ENCODE measurements at places on chromosomes 5 and 9. TPM values are rescaled to one million over a fixed set of nuclear protein-coding genes. Genes with fewer than 3 reads are reported as not detected.

Gene SLC22A4
- total RNA-seq, result 0.14 TPM

Gene ZNF608
- not detected for total RNA-seq

Gene DOCK2
- total RNA-seq, result 275 TPM

Gene ABL1
- 36.2 TPM for total RNA-seq

Gene ANKRD34B
- not detected for total RNA-seq

Gene GRIN3A
- total RNA-seq, result not detected

Gene QRFP
- not detected for total RNA-seq

Gene GPR21
- 1.2 TPM for total RNA-seq

DNA sequence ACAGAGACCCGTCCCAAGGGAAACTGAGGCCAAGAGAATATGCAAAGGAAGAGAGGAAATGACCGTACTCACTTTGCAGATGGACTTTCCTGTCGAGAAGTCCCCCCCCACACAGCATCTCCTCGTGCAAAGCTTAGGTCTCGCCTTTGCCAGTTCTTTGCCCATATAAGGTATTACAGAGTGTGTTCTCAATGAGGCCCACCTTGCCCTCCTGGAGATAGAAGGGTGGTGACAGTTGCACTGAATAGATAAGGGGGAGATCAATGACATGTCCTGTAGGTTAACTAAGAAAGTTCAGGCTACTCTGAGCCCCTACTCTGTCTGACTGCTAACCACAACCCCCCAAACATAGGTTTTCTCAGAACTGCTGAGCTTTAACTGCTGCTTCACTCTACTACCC, 68.2 kb upstream of the SPTLC1 start:
- H3K4me3 ChIP-seq, result no peak overlapping the region
- H3K27ac ChIP-seq, result no peak overlapping the region
- H3K27me3 ChIP-seq, result peaks cover 2% of the 10 kb centered on the region
- H3K4me1 ChIP-seq, result no peaks in the 10 kb centered on the region
- no peaks in the 10 kb centered on the region for H3K36me3 ChIP-seq

DNA sequence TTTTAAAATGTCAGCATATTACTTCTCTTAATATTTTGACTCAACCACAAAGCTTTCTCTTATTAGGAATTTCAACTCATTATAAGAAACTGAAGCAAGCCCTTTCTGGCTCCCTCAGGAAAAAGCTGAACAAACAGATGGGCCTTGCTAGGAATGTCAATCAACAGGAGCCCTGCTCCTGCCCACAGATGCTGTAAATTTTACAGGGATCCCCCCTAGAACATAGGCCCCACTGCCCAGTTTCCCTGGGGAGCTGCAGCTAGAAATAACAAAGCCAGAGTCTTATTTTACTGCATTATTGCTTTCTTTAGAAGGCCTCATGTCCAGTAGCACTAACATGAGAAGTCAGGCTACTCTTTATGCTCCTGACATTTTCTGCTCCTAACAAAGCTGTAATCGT, 103.8 kb downstream of the PCSK1 start:
- no peak for DNase-seq
- H3K27me3 ChIP-seq, result peaks cover 21% of the 10 kb centered on the region
- no peaks in the 10 kb centered on the region for H3K36me3 ChIP-seq
- H3K27ac ChIP-seq, result no peak overlapping the region
- H3K4me1 ChIP-seq, result no peaks in the 10 kb centered on the region

DNA sequence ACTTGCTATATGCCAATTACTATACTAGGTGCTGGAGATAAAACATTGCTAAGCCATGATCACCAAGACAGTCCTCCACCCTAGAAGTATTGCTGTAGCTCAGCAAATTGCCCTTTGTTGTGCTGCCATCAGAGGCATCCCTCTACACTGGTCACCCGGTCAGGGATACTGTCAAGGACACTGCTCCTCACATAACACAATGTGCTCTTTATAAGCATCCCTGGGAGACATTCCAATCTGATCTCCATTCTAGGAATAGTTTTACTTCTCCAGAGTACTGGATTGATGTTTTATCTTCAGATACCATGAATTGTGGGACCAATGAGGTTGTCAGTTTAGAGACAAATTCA, 10.4 kb upstream of the DNAJA1 start:
- no peaks in the 10 kb centered on the region for H3K27me3 ChIP-seq
- DNase-seq, result no peak
- no peak overlapping the region for H3K4me3 ChIP-seq
- no peaks in the 10 kb centered on the region for H3K4me1 ChIP-seq
- H3K27ac ChIP-seq, result no peak overlapping the region

DNA sequence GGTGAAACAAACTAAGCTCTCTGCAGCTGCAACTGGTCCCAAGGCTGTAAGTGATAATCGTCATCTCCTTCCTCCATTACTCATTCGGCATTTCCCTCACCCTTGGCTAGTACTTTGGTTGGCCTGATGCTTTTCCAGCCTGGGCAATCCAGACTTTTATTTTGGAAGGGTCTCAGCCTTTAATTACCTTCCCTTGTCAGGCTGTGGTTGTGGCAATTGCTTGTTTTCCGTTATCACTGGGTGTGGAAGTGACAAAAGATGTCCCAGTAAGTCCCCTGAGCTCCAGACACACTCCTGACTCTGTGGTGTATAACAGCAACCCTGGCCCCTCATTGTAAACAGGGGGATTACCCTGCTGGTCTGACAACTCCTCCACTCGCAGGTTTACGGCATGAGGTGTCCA, 6.3 kb upstream of the FAF2 start:
- H3K27me3 ChIP-seq, result peaks cover 10% of the 10 kb centered on the region
- no peak overlapping the region for H3K27ac ChIP-seq
- no peak for DNase-seq

DNA sequence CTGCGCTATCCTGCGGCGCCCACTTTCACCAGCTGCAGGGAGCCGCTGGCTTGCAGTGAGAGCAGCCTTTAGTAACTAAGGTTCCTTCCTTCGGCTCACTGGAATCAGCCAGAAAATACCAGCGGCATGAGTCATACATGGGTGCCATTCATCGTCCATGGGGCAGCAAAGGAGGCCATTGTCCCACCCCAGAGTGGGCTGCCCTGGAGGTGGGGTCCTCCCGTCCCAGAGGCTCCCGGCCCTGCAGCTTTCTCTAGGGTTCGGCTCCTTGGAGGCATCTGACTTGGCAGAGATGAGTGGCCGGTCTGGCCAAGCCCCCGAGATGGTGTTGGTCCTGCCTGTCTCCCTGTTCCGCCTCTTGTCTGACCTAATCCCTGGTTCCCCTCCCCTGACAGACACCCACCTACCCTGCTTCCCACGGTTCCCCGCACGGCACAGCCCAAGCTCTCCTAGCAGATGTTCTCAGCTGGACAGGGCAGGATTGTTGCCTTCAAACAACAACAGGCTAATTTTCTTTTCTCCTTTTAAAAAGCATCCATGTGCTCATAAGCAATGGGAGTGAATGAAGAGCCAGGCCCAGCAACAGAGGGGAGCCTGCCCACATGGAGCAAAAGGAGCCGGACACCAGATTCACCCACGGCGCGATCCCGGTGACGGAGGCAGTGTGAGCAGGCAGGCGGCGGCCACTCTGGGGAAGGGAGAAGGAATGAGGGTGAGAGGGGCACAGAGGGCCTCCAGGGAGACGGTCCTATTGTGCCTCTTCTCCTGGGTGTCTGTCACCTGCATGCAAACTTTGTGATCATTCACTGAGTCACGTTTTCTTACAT, 97.0 kb upstream of the COL5A1 start:
- DNase-seq, result no peak
- H3K4me1 ChIP-seq, result no peaks in the 10 kb centered on the region
- no peaks in the 10 kb centered on the region for H3K36me3 ChIP-seq
- peaks cover 3% of the 10 kb centered on the region for H3K27me3 ChIP-seq
- H3K27ac ChIP-seq, result no peak overlapping the region

- H3K27me3 ChIP-seq, result no peaks in the 10 kb centered on the region
- DNase-seq, result no peak
- peaks cover 36% of the 10 kb centered on the region for H3K36me3 ChIP-seq
- no peak overlapping the region for H3K4me3 ChIP-seq
- no peak overlapping the region for H3K27ac ChIP-seq
- peaks cover 51% of the 10 kb centered on the region for H3K4me1 ChIP-seq
Observed at GRCh38 chr9:127773272-127773671, 5.2 kb downstream of the SH2D3C start.

DNA sequence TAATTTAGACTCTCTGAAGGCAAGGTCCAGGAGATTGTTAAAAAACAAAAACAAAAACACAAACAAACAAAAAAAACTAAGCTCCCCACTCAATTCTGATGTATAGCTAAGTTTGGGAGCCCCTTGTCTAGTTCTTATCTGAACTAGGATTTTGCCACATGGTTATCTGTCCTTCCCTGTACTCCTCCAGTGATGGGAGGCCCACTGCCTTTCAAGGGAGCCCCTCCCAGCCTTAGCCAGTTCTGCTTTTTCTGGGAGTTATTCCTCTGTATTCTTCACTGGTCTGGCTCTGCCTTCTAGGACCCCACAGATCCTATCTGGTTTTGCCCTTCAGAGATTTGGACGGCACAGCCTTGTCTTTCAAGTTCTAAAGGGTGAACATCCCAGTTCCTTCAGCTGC, 2.1 kb upstream of the ALDH1B1 start:
- H3K4me3 ChIP-seq, result no peak overlapping the region
- peaks cover 9% of the 10 kb centered on the region for H3K27me3 ChIP-seq
- peaks cover 3% of the 10 kb centered on the region for H3K36me3 ChIP-seq
- DNase-seq, result no peak
- peaks cover 13% of the 10 kb centered on the region for H3K4me1 ChIP-seq

DNA sequence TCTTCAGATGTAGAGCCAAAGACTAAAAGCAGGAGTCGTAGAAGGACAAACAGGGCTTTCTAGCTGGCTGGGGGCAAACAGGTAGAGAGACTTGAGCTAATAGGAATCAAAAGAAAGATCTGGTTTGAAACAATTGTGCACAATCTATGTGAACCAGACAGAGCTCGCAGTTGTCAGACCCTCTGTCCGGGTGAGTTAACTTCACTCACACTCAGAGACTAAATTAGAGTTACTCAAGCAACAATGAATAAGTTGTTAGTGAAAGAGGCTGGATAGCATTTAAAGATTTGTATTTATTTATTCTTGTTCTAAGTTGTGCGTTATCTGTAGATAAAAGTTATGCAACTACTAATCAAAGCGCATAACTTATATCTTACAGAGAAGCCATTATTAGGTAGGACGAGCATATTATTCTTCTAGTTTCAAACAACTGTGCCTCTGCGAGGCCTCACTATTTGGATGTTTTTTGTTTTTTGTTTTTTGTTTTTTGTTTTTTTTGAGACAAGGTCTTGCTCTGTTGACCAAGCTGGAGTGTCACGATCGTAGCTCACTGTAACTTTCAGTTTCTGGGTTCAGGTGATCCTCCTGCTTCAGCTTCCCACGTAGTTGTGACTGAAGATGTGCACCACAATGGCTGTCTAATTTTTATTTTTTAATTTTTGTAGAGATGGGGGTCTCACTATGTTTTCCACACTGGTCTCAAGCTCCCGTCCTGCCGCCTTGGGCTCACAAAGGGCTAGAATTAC, 13.2 kb upstream of the LNPEP start:
- no peak overlapping the region for H3K27ac ChIP-seq
- no peaks in the 10 kb centered on the region for H3K27me3 ChIP-seq
- no peak for DNase-seq
- peaks cover 28% of the 10 kb centered on the region for H3K36me3 ChIP-seq
- peaks cover 36% of the 10 kb centered on the region for H3K4me1 ChIP-seq
- no peak overlapping the region for H3K4me3 ChIP-seq

DNA sequence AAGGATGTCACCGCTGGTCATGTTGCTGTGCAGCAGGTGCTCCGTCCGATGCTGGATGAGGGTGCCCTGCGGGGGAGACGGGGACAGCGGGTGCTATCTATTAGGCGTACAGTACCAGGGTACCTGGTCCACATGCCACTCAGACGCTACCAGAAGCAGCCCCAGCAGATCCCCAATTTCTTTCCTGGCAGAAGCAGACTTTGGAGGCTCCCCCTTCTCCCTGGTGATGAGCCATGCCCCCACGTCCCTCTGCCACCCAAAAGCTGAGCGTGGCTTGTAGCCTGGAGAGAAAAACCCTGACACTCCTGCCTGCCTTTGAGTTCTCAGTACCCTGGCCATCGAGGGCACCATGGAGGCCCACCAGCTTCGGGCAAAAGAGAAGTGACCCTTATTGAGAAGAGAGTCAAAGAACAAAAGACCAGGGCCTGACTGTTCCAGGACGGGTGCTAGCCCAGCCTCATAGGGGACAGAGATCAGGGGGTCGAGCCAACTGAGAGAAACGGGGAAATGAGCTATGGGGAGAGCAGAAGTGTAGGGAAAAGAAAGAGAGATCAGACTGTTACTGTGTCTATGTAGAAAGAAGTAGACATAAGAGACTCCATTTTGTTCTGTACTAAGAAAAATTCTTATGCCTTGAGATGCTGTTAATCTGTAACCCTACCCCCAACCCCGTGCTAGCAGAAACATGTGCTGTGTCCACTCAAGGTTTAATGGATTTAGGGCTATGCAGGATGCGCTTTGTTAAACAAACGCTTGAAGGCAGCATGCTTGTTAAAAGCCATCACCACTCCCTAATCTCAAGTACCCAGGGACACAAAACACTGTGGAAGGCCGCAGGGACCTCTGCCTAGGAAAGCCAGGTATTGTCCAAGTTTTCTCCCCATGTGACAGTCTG, 62.0 kb upstream of the ZNF354B start:
- H3K4me1 ChIP-seq, result peaks cover 1% of the 10 kb centered on the region
- no peaks in the 10 kb centered on the region for H3K36me3 ChIP-seq
- no peak for DNase-seq
- H3K4me3 ChIP-seq, result no peak overlapping the region
- H3K27me3 ChIP-seq, result no peaks in the 10 kb centered on the region

DNA sequence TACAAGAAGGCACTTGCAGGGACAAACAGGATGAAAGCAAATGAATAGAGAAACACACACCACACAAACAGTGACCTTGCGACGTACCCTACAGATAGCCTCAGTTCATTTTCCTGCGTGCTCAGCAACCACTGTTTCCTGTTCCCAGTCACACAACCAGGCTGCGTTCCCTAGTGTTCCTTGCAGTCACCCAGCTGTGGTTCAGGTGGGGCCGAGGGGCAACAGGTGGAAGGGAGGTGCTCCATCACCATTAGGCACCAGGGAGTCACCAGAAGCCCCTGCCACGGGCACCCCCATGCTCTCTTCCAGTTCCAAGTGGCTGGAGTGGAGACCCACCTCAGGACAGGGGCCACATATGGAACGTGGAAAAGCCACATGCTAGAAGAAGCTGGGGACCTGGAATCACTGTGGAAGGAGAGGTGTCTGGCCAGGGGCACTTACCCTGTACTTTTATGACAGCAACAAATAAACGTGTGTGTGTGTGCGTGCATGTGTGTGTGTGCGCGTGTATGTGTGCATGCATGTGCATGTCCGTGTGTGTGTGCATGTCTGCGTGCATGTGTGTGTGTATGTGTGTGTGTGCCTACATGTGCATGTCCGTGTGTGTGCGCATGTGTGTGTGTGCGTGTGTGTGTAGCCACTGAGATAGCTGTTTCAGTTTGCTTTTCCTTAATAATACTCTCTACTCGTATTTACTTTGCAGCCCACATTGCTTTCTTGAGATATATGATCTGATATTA, 18.8 kb upstream of the FCN2 start:
- no peaks in the 10 kb centered on the region for H3K4me1 ChIP-seq
- no peaks in the 10 kb centered on the region for H3K27me3 ChIP-seq
- no peak for DNase-seq
- H3K27ac ChIP-seq, result no peak overlapping the region

DNA sequence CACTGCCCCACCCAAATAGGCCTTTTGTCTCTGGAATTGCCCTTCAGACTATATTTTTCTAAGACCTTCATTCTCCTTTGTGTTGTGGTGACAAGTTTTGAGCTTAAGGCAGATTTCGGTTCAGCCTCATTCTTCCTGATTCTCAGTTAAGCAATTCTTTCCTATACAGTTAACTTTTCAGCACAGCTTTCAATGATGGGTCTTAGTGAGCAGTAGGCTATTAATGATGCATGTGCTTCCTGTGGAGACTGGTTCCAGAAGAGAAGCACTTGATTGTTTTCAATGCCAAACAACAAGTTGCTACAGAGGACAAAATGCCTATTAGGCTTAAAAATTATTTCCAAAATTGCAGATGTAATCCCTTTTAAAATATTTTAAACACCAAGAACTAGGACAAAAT, 47.7 kb upstream of the TLX3 start:
- H3K27ac ChIP-seq, result no peak overlapping the region
- no peak overlapping the region for H3K4me3 ChIP-seq
- H3K27me3 ChIP-seq, result peaks cover 6% of the 10 kb centered on the region
- DNase-seq, result no peak
